Mesenteric fat pad (tissue), 1 donor: ENCODE measurements at places on chromosomes 4 and X.

GRCh38 chr4:38896940-38897339 lies 29.3 kb downstream of the FAM114A1 start:
- DNase-seq: no peak

DNA sequence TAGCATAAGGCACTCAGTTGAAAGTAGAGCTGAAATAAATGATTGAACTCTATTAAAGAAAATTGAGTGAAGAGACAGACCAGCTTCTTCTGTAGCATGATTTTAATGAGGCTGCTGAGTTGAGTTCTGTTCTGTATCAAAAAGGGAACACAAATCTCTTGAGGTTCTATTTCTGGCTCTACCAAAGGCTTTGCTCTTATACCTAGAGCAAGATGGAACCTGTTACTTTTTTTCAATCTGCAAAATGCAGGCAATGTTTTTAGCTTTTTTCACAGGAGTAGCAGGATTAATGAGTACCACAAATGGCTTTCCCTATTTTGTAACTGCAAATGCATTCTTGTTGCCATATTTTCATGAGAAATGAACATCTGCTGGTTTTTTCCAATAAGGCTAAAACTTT lies 4.2 kb upstream of the ERVMER34-1 start:
- DNase-seq: no peak

GRCh38 chr4:94486372-94486801 lies 34.6 kb downstream of the PDLIM5 start:
- DNase-seq: no peak

- DNase-seq: no peak
These were observed 8.1 kb downstream of the ACSL1 start for GRCh38 chr4:184817494-184818215.

DNA sequence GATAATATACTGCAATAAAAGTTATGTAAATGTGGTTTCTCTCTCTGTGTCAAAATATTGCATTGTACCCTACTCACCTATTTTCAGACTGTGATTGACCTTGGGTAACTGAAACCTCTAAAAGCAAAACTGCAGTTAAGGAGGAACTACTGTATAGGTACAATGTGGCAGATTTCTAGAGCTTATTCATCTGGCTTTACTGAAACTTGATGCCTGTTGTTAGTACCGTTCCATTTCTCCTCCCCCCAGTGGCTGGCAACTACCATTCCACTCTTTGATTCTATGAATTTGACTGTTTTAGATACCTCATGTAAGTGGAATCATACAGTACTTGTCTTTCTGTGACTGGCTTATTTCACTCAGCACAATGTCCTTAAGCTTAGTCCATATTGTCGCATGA lies 61.9 kb downstream of the HOPX start:
- DNase-seq: no peak

DNA sequence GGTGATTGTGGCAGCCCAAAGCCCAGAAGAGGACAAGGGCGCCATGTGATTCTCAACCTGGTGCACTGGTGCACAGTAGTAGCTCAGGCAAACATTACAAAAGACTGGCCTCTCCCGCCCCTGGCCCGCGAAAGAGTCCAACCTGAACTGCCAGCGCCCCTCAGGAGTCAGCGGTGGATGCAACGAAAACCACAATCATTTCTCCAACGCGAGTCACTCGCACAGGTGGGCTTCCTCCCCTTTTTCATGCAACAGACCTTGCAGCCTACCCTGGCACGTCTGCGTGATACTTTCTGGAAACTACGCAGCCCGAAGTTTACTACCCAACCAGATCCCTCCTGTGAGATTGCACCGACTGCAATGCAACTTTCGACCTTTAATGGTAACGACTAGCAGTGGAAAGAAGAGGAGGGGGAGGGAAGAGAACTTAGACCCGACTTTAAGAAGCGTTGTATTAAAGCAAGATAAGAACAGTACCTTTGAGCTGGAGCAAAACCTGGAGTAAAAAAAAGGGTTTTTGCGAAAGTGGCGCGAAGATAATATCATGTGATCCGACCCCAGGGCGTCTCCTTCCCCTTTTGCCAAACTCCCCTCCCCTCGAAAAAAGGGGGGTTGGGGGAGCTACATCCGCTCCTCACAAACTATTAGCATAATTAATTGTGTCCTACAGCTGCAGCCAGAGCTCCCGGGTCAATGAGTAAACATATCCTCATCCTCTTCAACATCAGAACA lies 63.3 kb upstream of the CCDC160 start:
- no peak for DNase-seq

GRCh38 chr4:12231098-12231497 lies 802.4 kb upstream of the HS3ST1 start:
- DNase-seq: no peak

DNA sequence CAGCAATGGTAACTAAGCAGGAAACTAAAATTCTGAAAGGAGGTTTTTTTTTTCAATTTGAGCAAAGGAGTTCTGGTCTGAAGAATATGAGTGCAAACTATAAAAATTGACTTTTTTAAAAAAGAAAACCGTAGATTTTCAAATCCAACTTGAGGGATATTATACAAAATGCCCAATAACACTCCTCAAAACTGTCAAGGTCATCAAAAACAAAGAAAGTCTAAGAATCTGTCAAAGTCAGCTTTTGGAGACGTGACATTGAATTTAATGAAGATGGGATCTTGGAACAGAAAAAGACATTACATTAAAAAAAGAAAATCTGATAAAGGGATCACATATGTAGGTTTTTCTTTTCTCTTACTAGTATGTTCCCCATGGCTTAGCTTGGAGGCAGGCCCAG lies 40.4 kb upstream of the AR start:
- DNase-seq: no peak

DNA sequence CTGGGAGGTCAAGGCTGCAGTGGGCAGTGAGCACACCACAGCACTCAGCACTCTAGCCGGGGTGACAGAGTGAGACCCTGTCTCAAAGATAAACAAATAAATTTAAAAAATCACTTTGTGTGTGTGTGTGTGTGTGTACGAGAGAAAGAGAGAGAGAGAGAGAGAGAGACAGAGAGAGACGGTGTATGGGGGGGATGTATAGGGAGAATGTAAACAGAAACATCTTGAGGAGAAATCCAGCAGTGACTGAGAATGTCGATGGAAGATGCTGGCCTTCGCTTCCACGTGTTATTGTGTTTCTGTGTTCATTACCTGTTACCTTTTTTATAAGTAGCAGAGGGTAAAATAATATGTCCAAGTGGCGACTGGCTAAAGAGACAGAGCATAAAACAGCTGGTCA lies 23.6 kb upstream of the RBPJ start:
- no peak for DNase-seq

GRCh38 chr4:38696697-38697096 lies 32.7 kb downstream of the KLF3 start:
- DNase-seq: no peak

DNA sequence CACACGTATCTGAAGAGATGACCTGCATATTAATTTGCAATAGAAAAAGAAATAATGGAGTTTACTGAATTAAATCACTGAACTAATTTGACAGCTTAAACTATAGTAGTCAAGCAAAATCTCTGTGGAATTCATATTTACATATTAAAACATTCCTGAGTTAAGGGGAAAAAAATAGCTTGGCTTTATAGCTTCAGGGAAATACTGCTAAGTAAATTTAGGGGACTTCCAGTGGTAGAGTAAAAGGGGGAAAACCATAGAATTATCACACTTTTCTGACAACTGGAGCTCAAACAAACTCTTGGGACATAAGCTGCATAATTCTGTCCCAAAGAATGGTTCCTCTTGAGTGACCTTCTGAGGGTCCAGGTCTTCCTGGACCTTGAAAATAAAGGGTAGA lies 28.6 kb upstream of the CCNI start:
- no peak for DNase-seq
